ENCODE measurements at places on chromosomes 1 and 21.

DNA sequence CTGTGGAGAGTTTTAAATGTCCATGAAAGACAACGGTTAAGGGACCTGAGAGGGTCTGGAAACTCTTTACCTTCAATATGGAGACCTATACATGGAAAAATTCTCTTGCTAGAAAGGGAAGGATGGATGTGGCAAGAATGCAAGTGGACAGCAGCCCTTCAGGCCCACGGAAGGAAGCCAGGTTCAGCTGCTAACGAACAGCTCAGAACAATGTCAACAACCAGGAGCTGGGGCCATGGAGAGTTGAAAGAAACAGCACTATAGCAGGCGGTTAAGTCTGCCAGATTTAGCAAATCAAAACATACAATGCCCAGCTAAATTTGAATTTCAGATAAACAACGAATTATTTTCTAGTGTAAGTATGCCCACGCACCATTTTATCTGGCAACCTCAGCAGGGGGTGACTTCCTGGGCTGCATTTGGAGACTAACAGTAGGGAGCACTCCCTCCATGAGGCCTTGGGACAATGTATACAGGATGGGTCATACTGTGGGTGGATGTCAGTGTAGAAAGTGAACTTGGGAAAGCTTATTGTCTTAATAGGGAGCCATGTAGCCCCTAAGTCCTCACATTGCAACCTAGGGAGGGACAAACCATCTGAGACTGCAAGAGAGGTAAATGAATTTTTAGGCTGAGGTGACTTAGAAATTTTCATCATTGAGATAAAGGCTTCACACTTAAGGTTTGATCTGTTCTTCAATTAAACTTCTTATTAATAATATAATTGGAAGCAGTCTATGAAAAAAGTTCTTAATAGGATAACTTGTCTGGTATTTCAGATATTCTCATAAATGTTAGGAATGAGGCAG is 7.8 kb upstream of the H3-3A start:
- DNase-seq: no peak

DNA sequence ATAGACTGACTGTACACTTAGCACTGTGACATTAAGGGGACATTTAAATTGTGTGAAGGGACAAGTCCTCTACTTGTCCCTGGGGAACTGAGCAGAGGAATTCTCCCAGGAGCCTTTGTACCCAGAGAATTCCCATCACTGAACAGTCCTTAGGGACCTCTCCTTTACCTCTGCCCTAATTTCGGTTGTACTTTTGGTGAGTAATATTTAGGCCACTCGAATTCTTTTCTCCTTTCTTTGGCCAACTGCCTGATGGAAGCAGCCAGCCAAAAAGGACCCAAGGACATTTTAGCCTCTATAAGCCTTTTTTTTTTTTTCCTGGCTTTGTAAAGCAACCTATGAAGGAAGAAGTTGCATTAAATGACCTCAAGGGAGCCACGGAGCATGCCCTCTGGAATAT is 71.5 kb downstream of the NR5A2 start:
- DNase-seq: no peak

DNA sequence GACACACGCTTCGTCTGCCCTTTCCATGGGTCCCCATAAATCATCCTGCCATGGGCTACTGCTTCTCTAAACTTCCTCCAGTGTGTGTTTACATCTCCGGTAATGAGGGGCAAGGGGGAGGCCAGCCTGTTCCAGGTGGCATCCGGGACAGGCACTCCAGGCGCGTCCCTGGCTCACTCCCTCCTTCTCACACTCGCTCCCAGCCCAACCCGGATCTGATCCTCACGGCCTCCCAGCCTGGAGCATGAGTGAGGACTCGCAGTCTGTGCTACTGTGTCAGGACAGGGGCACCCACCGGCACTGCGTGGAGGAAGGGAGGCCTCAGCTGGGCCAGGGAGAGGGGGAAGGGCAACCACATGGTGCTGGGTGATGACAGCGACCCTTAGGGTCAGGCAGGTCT is 225.4 kb downstream of the TRABD2B start:
- no peak for DNase-seq

- DNase-seq: no peak
Observed at GRCh38 chr1:88088481-88088880, 595.6 kb upstream of the PKN2 start.

- DNase-seq: no peak
Observed at GRCh38 chr1:233364695-233365539, 37.4 kb downstream of the MAP3K21 start.

DNA sequence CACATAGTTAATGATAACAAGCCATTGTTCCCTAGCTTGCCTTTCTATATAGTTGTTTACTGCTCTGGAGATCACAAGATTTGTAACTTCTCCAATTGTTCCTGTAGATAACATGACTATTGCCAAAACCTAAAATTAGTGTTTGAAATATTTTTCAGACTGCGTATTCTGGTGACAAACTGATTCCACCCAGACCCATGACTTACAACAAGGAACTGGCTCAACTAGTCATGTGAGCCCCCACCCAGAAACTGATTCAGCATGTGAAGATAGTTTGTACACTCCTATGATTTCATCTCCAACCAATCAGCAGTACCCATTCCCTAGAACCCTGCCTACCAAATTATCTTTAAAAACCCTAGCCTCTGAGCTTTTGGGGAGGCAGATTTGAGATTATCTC is 131.4 kb upstream of the BCL9 start:
- DNase-seq: no peak

DNA sequence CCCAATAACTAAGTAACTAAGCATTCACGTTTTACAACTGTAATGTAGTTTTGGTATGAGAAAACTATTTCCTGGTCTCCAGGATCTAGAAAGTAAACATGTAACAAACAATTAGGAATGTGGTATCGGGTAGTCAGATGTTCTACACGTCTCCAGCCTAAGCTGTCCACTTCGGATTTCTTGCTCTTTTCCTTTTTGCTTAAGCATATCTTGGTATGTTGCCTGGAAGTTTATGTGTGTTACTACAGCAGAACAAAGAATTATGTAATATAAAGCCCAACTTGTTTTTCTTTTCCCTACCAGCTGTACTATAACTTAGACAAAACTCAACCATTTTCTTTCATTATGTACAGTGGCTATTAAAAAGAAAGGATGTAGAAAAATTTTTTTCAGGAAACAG is 20.4 kb upstream of the WARS2 start:
- DNase-seq: no peak

GRCh38 chr1:202599669-202600431 is 110.4 kb downstream of the SYT2 start:
- peak; percentile 36 for DNase-seq

DNA sequence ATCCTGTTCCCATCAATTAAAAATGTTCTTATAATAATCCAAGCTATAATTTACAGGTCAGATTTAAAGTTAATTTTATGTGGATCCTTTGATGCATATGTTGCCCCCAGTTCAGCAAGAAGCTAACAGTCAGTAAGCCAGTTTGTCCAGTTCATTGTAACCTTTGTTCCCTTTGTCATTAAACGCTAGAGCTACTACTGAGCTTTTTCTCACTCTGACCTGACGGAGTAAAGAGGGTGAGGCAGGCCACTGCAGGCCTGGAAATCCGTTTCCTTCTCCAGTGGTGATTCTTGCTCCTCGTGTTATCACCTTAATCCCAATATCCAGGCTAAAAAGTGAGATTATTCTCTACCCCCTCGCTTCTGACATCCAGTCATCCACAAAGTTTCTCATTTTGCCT is 10.2 kb downstream of the YBX1 start:
- no peak for DNase-seq

- DNase-seq: no peak
Observed at GRCh38 chr1:6359216-6360116, 34.1 kb downstream of the ACOT7 start.

DNA sequence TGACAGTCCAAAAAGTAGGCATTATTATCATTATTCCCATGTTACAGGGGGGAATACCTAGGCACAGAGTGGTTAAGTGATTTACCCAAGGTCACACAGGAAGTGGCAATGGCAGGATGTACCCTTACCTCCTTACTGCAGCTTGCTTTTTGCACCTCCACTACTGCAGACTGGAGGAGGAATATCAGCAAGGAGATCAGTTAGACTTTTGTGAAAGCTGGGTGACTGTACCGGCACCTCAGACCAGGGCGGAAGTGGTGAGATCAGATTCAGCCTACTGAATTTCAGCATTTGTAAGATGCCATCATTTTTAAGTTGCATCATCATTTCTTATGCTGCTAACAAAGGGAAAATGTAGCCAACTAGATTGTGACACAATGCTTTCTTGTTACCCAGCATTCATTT is 4.5 kb downstream of the ADARB1 start:
- no peak for DNase-seq

GRCh38 chr21:41188486-41189149 is 20.7 kb downstream of the BACE2 start:
- DNase-seq: no peak

DNA sequence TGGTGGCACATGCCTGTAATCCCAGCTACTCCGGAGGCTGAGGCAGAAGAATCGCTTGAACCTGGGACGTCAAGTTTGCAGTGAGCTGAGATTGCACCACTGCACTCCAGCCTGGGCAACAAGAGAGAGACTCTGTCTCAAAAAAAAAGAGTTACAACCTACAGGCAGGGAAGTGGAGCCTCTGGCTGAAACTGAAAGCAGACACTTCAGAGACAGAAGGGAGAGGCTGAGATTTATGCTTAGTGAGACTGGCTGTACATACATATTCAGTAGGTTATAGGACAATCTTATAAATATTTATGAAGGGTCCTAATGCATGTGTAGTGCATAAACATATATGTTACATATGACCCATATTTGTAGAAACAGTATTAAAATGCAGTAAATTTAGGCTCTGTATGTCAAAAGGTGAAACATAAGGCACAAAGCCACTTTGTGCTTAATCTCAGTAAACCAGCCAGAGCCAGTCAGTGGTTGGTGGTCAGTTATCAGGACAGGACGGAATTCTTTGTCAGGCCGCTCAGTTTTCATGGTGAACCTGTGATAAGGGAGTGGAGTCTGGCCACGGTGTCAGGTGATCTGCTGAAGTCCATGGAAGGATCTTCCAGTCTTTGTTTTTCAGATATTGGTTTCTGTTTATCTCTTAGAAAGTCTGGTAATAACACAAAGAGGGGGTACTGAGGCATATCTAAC is 13.7 kb downstream of the RHEX start:
- no peak for DNase-seq

DNA sequence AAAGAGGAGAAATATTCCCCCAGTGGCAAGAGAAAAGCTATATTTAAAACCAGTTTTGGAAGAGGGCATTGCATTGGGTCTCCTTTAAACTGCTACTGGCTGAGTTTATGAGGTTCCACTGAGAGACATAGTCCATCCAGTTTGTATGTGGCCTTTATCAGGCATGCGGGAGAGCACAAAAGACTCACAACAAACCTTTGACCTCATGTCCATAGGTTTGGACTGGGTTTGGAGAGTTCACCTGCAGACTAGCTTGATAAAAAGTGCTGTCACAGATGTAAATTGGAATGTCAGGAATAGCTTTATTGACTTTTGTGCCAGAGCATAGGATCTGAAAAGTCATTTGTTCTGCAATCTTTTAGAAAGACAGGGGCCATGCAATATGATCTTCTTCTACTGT is 131.0 kb upstream of the NRIP1 start:
- no peak for DNase-seq

- no peak for DNase-seq
Observed at GRCh38 chr1:5975133-5975880, 16.9 kb downstream of the NPHP4 start.

GRCh38 chr1:48560577-48560976 is 88.6 kb upstream of the SPATA6 start:
- no peak for DNase-seq

DNA sequence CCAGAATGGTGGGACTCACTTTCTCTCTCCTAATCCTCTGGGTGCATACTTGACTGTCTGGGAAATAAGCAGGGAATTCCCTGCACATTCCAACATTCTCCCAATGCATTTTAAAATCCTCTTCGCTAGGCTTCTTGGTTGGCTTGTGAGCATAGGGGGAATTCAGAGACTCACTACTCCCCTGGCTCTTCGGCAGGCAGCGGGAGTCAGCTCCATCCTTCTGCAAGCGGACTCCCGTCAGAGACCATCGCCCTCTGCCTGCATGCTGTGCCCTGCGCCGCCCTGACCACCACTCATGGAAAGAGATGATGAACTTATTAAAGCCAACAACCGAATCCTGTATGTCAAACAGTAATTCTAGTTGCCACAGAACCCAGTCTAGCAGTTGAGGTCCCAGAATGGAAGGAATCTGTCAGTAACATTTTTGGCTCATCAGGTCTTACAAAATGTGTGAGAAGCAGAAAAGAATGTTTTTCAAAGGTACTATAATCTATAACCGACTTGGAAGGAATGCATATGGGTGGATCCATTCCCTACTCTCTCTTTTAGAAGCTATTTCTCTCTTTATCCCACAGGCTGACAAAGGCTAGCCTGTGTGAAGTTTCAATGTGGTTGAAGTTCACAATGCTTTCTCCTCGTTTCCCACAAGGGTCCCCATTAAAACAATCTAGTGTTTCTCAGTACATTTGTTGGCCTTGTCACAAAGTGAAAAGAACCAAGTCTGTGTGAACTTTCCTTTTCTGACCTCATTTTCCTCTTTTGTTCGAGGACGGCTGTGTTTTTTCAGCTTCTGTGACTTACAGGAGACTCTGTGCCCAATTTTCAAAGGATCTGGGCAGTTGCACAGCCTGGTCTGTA is 119.1 kb upstream of the ADAR start:
- no peak for DNase-seq

Data from NCI-H2107 (cell line).